Activated CD4-positive, alpha-beta T cell treated with anti-CD3 and anti-CD28 coated beads, Interleukin-2, amount 50 U/mL, for 1 hour (primary cell): ENCODE measurements at places on chromosomes 13 and 19.

GRCh38 chr13:41916173-41916954 is 44.5 kb downstream of the VWA8 start:
- no peak for DNase-seq

DNA sequence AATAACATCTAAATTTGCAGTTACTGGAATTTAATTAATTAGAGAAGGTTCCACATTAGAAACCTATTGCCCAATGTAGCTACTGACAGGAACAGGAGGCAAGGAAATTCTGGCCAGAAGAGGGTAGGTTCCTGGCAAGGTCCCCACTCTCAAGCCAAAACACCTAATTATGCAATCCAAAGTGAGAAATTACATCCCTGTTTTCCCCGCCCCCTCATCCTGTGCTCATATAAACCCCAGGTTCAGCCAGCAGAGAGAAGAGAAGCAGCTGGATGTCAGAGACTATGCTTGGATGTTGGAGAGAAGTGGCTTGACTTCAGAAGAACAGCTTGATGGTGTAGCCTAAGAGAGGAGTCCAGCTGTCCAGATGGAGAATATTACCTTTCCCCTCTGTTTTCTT is 951.3 kb upstream of the PRR20A start:
- no peak for DNase-seq

- no peak for DNase-seq
Measured at GRCh38 chr19:27889156-27889555, 1323.8 kb downstream of the UQCRFS1 start.

DNA sequence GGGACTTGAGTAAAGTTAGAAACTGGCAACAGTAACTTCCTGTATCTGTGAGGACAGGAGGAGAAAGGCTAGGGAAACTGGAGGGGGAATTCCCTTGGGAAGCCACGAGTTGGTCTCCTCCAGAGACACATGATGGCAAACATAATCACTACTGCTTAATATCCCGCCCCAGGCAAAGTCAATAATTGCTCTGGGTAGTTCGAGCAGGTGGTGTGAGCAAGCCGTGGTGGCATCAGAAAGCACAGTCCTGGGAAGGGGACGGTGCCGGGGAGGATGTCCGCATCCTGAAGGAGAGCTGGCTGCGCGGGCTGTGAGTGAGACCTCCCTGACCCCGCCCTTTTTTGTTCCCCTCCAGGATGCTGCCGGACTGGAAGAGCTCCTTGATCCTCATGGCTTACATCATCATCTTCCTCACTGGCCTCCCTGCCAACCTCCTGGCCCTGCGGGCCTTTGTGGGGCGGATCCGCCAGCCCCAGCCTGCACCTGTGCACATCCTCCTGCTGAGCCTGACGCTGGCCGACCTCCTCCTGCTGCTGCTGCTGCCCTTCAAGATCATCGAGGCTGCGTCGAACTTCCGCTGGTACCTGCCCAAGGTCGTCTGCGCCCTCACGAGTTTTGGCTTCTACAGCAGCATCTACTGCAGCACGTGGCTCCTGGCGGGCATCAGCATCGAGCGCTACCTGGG is 1.4 kb downstream of the FFAR2 start:
- DNase-seq = no peak

DNA sequence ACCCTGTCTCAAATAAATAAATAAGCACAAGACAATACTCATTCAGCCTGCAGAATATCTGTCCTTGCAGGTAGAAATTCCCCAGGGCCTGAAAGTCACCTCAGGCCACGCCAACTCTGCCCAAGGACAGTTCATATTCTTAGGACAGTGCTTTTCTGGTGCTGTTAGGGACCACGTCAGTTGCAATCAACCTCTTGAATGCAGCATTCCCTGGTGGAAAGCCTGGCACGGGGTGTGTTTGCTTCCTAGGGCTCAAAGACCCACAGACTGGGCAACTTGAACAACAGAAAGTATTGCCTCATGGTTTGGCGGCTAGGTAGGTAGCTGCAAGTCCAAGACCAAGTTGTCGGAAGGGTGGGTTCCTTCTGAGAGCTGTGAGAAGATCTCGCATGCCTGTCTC is 160.3 kb downstream of the KCTD15 start:
- no peak for DNase-seq

DNA sequence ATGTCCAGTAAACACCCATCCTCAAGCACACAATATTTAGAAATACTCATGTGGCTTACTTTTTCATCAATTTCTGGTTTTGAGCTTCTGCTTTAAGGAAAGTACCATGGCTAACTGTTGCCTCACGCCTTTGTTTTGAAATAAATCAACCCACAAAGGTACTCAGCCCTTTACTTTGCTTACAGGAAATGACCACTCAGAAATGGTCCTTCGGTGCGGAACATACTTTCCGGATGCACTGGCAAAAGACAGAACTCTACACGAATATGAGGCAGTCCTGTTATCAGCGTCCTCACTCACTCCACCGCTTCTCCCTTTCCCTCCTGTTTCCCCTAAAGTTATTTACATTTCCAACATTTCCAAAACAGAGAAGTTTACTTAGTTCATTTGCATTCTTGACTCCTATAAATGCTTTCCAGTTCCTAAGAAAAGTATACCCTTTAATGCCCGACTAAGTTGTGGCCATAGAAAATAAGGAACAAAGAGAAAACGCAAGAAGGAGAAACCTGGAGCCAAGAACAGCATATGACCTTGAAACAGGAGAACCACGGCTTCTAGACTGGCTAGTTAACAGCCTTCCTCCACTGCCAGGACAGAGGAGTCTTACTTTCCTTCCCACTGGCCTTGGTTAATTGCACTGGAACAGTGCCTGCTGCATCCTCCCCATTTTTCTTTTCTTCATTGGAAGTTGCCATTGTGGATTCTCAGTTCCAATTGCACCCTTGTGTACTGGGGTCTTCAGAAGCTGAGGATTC is 10.6 kb downstream of the FPR2 start:
- DNase-seq = no peak

- DNase-seq = peak; percentile 29
Measured at GRCh38 chr19:15869109-15869555, 28.7 kb downstream of the CYP4F2 start.

DNA sequence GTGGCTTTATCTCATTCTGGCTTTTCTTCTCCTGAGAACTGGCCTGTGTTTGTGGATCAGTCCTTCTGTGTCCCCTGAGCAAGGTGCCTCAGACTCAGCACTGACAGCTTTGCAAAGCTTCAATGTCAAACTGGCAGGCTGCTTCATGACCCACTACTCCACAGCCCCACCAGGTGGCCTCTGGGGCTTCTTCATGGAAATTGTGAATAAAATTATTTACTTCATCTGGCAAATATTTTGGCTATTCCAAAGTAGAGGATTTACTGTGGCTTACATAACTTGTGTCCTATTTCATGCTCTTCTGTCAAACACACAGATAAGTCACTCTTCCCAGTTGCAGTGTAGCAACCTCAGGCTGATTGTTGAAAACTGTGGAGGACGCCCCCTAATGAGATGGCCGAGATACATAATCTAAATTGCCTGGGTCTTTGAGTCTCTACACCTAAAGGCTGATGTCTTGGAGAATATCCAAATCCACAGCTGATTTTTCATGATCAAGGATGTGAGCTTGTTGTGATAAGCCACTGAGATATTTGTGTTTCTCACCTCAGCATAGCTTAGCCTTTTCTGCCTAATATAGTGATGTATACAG is 721.9 kb upstream of the SLC10A2 start:
- no peak for DNase-seq

DNA sequence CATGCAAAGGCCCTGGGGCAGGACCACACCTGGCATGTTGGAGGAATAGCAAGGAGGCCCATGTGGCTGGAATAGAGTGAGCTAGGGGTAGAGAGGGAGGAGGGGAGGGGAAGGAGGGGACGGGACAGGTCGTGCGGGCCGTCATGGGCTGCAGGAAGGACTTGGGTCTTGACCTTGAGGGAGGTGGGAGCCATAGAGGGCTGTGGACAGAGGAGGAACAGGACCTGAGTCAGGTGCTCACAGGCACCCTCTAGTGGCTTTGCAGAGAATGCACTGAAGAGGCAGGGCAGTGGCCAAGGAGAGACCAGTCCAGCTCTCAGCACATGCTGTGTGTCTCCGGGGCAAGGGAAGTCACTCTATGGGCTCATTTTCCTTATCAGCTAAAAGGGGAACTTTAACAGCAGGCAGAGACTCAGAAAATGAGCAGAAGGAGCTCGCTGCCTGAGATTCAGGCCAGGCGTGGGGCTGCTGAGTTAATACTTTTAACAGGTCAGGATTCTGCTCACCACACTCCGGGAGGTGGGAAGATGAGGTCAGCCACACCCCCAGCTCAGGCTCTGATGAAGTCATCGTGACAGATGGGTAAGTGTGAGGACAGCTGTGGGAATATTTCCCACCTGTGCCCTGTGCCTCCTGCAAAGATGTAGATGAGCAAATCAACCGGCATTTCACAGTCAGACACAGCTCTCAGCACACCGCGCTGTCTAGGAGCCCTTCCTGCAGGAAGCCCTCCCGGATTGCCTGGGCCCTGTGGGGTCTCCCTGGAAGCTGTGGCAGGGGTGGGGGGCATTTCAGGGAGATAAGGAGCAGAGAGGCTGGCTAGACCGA is 6.0 kb upstream of the TNFAIP8L1 start:
- DNase-seq = peak; percentile 39

DNA sequence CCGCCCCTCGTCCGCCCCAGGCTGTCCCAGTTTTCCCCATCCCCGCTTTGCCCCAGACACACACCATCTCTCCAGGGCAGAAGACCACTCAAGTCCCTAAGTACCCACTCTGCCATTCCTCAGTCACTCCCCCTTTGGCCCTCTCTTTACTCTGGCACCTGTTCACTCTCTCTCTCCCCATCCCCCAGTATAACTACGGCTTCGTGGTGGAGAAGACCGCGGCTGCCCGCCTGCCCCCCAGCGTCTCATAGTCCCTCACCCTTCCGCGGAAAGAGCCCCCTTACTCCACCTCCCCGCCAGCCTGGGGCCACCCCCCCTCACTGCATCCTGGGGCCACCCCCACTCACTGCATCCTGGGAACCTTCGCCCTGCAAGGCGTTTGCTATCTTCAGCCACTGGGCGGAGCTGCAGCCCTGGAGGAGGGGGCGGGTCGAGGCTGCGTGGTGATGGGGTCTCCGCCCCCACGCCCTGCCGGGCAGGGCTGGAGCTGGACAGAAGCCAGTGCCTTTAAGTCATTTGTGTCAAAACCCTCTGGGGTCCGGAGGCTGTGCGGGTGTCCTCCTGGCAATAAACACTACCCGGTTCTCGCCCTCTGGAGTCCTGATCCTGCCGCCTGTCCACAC is 5.0 kb downstream of the MVB12A start:
- no peak for DNase-seq

- no peak for DNase-seq
Measured at GRCh38 chr19:29887442-29887855, 54.6 kb upstream of the URI1 start.

DNA sequence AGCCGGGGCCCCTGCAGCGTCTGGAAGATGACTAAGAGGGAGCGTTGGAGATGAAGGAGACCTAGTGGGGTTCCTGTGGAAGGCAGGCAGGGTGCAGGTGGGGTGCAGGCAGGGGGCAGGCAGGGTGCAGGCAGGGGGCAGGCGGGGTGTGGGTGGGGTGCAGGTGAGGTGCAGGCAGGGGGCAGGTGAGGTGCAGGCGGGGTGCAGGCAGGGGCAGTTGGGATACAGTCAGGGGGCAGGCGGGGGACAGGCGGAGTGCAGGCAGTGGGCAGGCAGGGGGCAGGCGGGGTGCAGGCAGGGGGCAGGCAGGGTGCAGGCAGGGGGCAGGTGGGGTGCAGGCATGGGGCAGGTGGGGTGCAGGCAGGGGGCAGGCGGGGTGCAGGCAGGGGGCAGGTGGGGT is 142.8 kb downstream of the SOX1 start:
- DNase-seq = no peak

- no peak for DNase-seq
Measured at GRCh38 chr19:3978145-3978544, 7.1 kb downstream of the EEF2 start.

- DNase-seq = no peak
Measured at GRCh38 chr13:79466872-79467271, 14.1 kb upstream of the NDFIP2 start.
